ENCODE measurements at places on chromosomes 7 and 10.

DNA sequence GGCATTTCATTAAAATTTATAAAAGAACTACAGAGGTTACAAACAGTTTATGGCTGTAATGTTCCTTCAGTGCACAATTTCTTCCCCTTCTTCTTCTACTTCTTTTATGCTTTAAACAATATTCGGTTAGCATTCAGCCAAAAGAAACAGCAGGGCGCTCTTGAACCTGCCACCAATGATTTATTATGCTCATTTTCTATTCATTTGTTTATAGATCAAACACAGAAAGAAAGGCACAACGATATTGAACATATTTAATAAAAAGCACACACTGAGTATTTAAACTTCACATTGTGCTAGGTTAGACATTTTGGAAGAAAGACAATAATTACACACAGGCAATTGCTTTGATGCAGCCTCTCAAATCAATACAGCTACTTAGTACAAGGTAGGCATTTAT, 1025.8 kb upstream of the LRRN3 start:
- no peak for DNase-seq

- DNase-seq = no peak
Measured at GRCh38 chr10:103238506-103239252, 7.0 kb upstream of the RPEL1 start.

DNA sequence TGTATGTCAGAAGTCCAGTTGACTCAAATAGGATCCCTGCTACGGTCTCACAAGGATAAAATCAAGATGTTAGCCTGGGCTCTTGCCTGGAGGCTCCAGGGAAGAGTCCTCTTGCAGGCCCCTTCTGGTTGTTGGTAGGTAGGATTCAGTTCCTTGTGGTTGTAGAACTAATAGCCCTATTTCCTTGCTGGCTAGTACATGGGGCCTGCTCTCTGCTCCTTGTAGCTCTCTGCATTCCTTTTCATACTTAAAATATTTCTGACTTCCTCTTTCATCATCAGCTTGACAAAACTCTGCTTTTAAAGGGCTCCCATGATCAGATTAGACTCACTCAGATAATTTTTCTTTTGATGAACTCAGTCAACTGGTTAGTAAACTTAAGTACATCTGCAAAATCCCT, 756.7 kb downstream of the GATA3 start:
- DNase-seq = no peak

DNA sequence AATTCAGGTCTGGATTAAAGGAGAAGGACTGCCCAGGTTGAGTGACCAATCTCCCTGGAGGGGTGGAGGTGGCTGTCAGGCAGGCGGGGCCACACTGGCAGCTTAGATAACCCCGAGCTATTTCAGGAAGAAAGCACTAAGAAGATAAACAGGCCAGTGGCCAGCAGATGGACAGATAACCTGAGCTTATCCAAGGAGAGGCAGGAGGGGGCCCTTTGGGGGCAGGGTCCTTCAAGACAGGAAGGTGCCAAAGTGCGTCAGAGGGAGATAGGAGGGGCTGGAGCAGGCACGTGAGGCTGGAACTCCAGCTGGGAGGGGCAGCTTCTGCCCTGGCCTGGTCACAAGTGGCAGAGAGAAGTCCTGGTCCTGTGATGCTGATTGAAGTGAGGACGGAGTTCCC, 29.8 kb upstream of the PODXL start:
- no peak for DNase-seq

GRCh38 chr7:84117304-84117703, 77.3 kb downstream of the SEMA3A start:
- DNase-seq = no peak

GRCh38 chr7:21771906-21772610, 173.6 kb downstream of the CDCA7L start:
- DNase-seq = no peak

DNA sequence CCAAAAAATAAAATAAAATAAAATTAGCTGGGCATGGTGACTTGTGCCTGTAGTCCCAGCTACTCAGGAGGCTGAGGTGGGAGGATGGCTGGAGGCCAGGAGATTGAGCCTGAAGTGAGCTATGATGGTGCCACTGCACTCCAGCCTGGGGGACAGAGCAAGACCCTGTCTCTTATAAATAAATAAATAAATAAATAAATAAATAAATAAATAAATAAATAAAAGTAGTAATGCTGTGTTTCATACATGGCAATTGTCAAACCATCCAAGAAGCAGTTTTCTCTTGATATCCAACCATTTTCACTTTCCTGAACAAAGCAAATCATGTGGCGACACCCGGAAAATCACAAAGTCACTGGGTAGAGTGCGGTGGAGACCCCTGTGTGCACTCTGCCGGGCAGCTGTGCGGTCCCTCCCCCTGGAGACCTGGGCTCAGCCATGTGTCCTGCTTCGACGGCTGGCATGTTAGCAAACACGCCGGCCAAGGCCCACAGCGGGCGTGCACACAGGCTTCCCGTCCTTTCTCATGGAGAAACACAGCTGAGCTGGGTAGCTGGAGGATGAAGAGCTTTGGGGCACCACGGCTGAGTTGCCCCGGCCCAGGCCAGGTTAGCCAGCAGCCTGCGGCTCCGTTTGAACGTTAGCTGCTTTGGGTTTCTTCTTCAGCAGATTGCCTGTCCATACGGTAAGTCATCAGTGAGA, 22.3 kb upstream of the RNF32 start:
- no peak for DNase-seq

DNA sequence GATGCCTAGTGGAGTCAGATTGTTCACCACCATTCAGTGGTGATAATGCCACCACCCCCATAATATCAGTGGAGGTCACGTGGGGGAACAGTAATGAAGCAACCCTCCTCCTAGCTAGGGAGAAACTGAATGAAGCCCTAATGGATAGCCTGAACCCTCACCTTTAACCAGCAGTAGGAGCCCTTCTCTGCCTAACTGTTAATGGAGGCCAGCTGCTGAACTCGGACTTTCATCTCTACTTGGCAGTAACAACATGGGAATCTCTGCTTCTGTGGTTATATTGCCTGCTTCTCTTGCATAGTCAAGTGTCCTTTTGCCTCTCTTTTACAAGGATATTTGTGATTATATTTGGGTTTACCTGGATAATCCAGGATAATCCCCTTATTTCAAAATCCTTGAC, 1097.9 kb downstream of the REEP3 start:
- no peak for DNase-seq

DNA sequence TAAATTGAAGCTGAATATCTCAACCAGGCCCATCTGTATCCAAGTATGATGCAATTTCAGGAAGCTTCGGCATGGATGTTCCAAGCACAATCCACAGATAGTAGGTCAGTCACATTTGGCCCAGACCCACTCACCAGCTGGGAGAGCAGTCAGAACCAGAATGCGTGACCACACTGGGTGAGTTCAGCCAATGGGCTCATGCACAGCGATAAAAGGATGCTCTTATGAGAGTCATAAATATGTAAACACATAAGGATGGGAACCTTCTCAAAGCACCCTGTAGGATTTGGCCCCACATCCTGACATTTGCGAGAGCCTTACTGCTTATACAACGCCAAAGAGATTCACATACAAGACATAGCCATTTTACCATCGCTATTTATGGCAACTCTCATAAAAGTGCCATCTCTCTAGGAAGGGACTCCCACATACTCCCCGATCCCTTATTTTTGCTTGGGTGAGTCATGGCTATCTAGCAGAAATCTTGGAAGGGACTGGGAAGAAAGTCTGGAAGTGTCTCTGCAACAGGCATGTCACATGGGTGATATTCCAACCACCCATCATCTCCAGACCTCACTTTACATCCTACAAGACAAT, 3.0 kb downstream of the AFAP1L2 start:
- no peak for DNase-seq

GRCh38 chr10:122152544-122152943, 118.6 kb upstream of the BTBD16 start:
- DNase-seq = no peak

GRCh38 chr10:75544386-75544785, 113.0 kb downstream of the LRMDA start:
- DNase-seq = no peak

Measured in activated CD4-positive, alpha-beta T cell treated with anti-CD3 and anti-CD28 coated beads, Interleukin-2, amount 50 U/mL, for 1 hour (primary cell).